ENCODE measurements at places on chromosomes 6 and 20.

- no peak overlapping the region for H3K27ac ChIP-seq
- DNase-seq = no peak
- H3K36me3 ChIP-seq = no peaks in the 10 kb centered on the region
- H3K27me3 ChIP-seq = no peaks in the 10 kb centered on the region
- no peak overlapping the region for H3K4me3 ChIP-seq
- H3K4me1 ChIP-seq = no peaks in the 10 kb centered on the region
These were observed 399.6 kb downstream of the PTPRT start for GRCh38 chr20:42790111-42790510.

DNA sequence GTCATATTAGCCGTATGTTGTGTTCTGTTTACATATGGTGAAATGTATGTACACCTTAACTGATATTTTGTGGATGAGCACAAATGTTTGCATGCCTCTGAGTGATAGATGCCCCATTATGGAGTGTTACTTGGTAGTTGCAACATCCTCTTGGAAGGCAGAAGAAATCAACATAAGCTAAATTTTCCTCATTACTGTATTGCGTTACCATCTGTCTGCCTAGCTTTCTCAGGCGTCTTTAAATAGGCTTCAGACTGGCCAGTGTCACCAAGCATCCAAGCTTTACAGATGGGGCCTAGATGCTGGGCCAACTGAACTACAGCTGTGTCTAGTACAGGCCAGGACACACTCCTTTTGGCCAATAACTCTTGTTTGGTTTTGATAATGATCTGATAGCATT, 250.6 kb downstream of the SAMD5 start:
- H3K27ac ChIP-seq = no peak overlapping the region
- no peaks in the 10 kb centered on the region for H3K4me1 ChIP-seq
- no peaks in the 10 kb centered on the region for H3K27me3 ChIP-seq
- no peak for DNase-seq

- no peak for DNase-seq
- H3K4me3 ChIP-seq = no peak overlapping the region
- H3K36me3 ChIP-seq = no peaks in the 10 kb centered on the region
- peaks cover 43% of the 10 kb centered on the region for H3K27me3 ChIP-seq
- H3K4me1 ChIP-seq = no peaks in the 10 kb centered on the region
These were observed 50.8 kb downstream of the GRM4 start for GRCh38 chr6:34095136-34095505.

DNA sequence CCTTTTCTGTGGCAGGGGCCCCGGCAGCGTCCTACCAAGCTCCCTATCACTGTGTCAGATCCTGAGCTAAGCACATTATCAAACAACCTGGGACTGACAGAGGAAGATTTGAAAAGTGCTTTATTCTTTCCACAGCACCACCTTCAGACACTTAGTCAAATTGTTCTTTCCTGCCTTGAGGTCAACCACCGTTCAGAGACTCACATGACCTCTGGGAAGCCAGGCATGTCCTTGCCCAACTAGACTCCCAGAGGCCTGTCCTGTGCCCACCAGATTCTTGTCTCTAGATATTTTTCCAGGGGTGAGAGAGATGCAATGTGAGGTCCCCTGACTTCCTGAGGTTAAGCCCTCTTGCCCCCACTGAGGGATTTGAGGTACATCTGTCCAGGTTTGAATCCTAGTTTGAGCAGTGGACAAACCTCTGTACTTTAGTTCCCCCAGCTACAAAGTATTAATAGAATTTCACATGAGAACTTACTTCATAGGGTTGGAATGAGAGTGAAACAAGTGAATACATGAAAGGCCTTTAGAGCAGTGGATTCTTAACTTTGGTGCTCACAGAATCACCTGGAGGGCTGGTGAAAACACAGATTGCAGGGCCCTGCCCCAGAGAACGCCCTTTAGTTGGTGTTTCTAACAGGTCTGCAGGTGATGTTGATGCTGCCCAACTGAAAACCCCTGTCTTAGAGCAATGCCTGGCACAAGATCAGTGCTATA, 179.8 kb downstream of the CLIC5 start:
- H3K4me1 ChIP-seq = peaks cover 52% of the 10 kb centered on the region
- H3K27me3 ChIP-seq = no peaks in the 10 kb centered on the region
- H3K4me3 ChIP-seq = no peak overlapping the region
- no peak overlapping the region for H3K27ac ChIP-seq
- no peak for DNase-seq

- no peak overlapping the region for H3K4me3 ChIP-seq
- peaks cover 10% of the 10 kb centered on the region for H3K27me3 ChIP-seq
- H3K4me1 ChIP-seq = no peaks in the 10 kb centered on the region
- no peak overlapping the region for H3K27ac ChIP-seq
These were observed 382.3 kb downstream of the CD83 start for GRCh38 chr6:14499841-14500240.

GRCh38 chr20:17735206-17735804, 35.5 kb downstream of the BANF2 start:
- DNase-seq = no peak
- no peak overlapping the region for H3K27ac ChIP-seq
- peaks cover 9% of the 10 kb centered on the region for H3K27me3 ChIP-seq
- no peaks in the 10 kb centered on the region for H3K36me3 ChIP-seq
- no peaks in the 10 kb centered on the region for H3K4me1 ChIP-seq
- no peak overlapping the region for H3K4me3 ChIP-seq

DNA sequence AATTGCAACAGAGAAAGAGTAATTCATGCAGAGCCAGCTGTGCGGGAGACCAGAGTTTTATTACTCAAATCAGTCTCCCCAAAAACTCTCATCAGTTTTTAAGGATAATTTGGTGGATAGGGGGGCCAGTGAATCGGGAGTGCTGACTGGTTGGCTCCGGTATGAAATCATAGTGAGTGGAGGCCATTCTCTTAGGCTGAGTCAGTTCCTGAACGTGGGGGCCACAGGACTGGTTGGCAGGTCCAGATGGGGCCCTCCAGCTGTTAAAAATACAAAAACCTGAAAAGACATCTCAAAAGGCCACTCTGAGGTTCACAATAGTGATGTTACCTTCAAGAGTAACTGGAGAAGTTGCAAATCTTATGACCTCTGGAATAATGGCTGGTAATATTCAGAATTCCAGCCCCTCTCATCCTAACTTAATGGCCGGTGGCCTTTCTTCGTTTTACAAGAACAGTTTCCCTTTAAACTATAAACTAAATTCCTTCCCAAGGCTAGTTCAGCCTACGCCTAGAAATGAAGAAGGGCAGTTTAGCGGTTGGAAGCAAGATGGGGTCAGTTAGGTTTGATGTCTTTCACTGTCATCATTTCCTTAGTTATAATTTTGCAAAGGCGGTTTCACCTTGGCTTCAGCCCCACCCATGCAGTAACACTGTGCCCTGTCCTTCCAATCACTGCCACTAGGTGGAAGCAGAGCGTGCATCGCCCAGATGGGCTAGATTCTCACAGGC, 6.8 kb upstream of the MICA start:
- H3K36me3 ChIP-seq = peaks cover 6% of the 10 kb centered on the region
- H3K4me1 ChIP-seq = peaks cover 23% of the 10 kb centered on the region

DNA sequence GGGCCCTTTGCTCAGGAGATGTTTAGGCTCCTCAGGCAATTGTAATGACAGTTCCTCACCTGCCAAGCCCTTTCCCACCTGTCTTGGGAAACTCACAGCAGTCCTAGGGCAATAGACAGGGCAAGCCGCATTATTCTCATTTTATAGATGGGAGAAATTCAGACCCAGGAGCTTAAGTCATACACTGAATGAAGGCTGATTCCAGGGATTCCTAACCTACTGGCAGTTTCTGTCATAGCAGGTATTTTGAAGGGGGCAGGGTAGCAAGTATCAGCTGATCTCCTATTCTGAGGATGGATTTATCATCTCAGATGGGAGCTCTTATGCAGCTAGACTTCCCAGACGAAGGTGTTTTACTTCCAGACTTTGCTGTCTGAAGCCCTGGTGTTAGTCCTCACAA, 61.4 kb upstream of the MYL9 start:
- H3K4me3 ChIP-seq = no peak overlapping the region
- H3K36me3 ChIP-seq = peaks cover 1% of the 10 kb centered on the region
- H3K27me3 ChIP-seq = no peaks in the 10 kb centered on the region
- H3K4me1 ChIP-seq = peaks cover 9% of the 10 kb centered on the region
- H3K27ac ChIP-seq = no peak overlapping the region

GRCh38 chr6:135667691-135668455, 170.3 kb upstream of the AHI1 start:
- no peak for DNase-seq
- peaks cover 18% of the 10 kb centered on the region for H3K27me3 ChIP-seq
- H3K27ac ChIP-seq = no peak overlapping the region
- H3K4me1 ChIP-seq = peaks cover 5% of the 10 kb centered on the region
- no peak overlapping the region for H3K4me3 ChIP-seq

DNA sequence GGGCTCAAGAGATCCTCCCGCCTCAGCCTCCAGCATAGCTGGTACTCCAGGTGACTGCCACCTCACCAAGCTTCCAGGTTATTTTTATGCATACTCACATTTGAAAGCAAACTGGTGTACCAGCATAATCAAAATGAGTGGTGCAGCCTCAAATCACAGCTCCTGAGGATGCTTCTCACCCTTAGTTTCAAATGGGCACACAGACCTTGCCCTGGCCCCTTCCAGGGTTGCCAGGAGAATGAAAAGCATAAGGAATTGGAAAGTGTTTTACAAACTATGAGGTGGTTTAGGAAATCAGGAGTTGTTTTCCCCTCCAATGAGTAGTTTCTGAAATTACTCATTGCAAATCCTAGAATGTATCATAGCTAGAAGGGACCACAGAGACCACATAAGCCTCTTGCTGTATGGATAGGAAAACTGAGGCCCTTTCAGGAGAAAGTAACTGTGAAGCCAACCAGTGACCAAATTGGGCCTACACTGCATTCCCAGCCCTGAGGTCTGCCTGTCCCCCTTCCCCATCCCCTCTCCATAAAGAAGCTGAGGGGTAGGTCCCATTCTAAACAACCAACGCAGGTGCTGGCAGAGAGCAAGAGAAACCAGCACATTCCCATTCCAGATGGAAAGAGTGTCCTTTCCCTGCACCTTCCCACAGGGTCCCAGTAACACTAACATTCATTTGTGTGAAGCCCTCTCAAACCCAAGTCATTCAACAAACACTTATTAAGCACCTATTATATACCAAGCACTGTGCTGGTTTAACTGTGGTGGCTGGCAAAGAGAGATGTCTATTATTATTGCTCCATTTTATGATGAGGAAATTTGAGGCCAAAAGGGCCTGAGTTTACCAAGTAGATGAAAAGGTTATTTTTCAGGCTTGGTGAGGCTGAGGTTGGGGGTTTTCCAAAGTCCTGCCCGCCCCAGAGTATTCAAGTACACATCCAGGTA, 2.1 kb upstream of the E2F1 start:
- H3K4me3 ChIP-seq = no peak overlapping the region
- H3K27me3 ChIP-seq = no peaks in the 10 kb centered on the region
- peaks cover 75% of the 10 kb centered on the region for H3K4me1 ChIP-seq
- peaks cover 6% of the 10 kb centered on the region for H3K36me3 ChIP-seq

- H3K4me1 ChIP-seq = peaks cover 35% of the 10 kb centered on the region
- DNase-seq = no peak
- H3K36me3 ChIP-seq = peaks cover 74% of the 10 kb centered on the region
- H3K27me3 ChIP-seq = no peaks in the 10 kb centered on the region
- H3K27ac ChIP-seq = peak overlapping the region; percentile 59
- H3K4me3 ChIP-seq = no peak overlapping the region
These were observed 40.5 kb downstream of the FAM120B start for GRCh38 chr6:170347091-170347490.

DNA sequence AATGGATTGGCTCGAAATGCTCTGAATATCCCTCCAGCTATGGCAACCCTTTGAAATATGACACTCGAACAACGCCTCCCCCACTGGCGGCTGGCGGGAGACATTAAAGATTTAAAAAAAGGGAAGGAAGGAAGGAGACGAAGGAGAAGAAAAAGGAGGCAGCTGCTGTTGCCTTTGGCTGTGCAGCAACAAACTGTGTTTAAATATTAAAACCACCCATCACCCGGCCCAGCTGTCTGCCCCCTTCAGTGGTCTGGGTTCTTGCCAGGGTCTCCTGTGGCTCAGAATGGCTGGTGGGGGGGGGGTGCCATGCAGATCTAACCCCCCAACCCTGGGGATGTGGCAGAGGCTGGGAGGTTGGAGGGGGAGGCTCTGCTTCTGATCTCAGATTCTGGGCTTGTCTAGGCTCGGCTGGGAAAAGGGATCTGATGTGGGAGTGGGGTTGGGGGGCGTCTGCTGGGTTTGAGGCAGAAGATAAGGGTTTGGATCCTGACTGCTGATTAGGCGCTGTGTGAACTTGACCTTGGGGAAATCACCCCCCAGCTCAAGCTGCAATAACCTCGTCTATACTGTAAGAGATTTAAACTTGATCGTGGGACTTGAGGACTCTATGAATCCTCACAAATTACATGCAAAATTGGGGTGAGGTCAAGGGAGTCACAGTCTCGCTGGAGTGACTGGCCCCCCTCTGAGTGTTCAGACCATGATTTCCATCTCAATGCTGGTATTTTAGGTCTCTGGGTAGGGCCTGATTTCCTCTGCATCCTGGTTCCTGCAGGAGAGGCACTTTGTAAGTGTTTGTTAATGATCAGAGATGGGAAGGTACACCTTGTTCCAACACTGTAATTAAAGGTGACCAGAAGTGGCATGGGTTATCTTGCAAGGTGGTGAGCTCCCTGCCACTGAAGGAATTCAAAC, 40.3 kb upstream of the BLCAP start:
- H3K4me1 ChIP-seq = no peaks in the 10 kb centered on the region
- peaks cover 81% of the 10 kb centered on the region for H3K27me3 ChIP-seq
- DNase-seq = no peak
- no peak overlapping the region for H3K27ac ChIP-seq
- H3K4me3 ChIP-seq = no peak overlapping the region

DNA sequence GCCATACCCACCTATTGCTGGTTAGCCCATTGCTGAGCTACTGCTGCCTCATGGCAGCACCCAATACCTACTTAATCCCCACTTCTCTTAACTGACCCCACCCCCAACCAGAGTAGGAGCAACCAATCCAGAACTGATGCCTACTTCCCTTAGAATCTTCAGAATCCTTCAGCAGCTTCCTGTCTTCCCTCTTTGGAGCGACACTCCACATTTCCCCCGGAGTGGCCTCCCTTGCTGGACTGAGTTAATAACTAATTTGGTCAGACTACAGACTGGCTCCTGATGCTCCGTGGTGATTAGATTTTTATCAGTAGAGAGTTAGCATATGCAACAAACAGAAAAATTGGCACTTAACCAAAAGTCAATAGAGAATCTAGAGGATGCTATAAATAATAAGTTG, 51.2 kb upstream of the UBR2 start:
- DNase-seq = no peak
- H3K4me3 ChIP-seq = no peak overlapping the region

GRCh38 chr20:64269604-64270411, 14.3 kb downstream of the PCMTD2 start:
- H3K27ac ChIP-seq = no peak overlapping the region
- no peak for DNase-seq
- H3K36me3 ChIP-seq = peaks cover 23% of the 10 kb centered on the region
- no peaks in the 10 kb centered on the region for H3K27me3 ChIP-seq
